Progenitor cell of endocrine pancreas (in vitro differentiated cells): ENCODE measurements at places on chromosomes 12 and 14. TPM values are rescaled to one million over a fixed set of nuclear protein-coding genes. Genes with fewer than 3 reads are reported as not detected.
A peak's percentile ranks its signal among the peaks of the same experiment; 100 is the strongest.

GRCh38 chr12:116537101-116537904, 21.9 kb upstream of the MAP1LC3B2 start:
- H3K4me3 ChIP-seq: no peak overlapping the region
- DNase-seq: no peak
- no peaks in the 10 kb centered on the region for H3K27me3 ChIP-seq
- H3K36me3 ChIP-seq: no peaks in the 10 kb centered on the region
- peak overlapping the region; percentile 49 for H3K27ac ChIP-seq

GRCh38 chr14:72146241-72146640, 214.0 kb downstream of the RGS6 start:
- DNase-seq: no peak
- no peak overlapping the region for H3K27ac ChIP-seq

- H3K4me1 ChIP-seq: no peaks in the 10 kb centered on the region
- no peaks in the 10 kb centered on the region for H3K27me3 ChIP-seq
- peaks cover 10% of the 10 kb centered on the region for H3K36me3 ChIP-seq
- no peak for DNase-seq
- H3K27ac ChIP-seq: no peak overlapping the region
These were observed 32.8 kb downstream of the SPTLC2 start for GRCh38 chr14:77583657-77584056.

GRCh38 chr12:109910969-109911348, 10.9 kb downstream of the TCHP start:
- no peak overlapping the region for H3K4me3 ChIP-seq
- DNase-seq: no peak
- no peaks in the 10 kb centered on the region for H3K27me3 ChIP-seq
- peaks cover 22% of the 10 kb centered on the region for H3K36me3 ChIP-seq
- no peak overlapping the region for H3K27ac ChIP-seq
- H3K4me1 ChIP-seq: no peaks in the 10 kb centered on the region

GRCh38 chr14:96225745-96226151, 21.1 kb downstream of the BDKRB2 start:
- H3K4me3 ChIP-seq: no peak overlapping the region
- peak; percentile 39 for DNase-seq
- peaks cover 4% of the 10 kb centered on the region for H3K4me1 ChIP-seq
- no peak overlapping the region for H3K27ac ChIP-seq
- H3K36me3 ChIP-seq: no peaks in the 10 kb centered on the region

DNA sequence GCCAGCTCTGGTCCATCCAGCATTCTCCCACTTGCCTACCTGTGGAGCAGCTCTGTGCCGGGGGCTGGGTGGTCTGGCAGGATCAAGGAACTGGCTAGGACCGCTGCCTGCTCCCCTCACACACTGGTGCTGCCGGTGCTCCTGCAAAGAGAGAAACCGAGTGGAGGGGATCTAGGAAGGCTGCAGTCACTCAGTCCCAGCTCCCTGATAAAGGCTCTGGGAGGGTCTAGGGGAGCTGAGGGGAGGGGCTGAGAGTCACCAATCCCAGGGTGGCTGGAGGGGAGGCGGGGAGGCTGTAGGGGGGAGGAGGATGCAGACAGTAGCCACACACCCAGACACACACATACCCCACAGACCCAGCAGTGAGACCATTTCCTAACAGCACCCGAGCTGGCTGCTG, at the start of gene TAC3:
TSS of gene TAC3 (minus strand) at position 182 of the 400 bp plus-strand sequence. CDS start 732 bp downstream, outside the sequence.
- peaks cover 19% of the 10 kb centered on the region for H3K27me3 ChIP-seq
- no peak for DNase-seq
- H3K4me3 ChIP-seq: no peak within 1 kb of the TSS
- no peak within 1 kb of the TSS for H3K27ac ChIP-seq
- peaks cover 7% of the 10 kb centered on the region for H3K4me1 ChIP-seq

- no peak for DNase-seq
- no peak overlapping the region for H3K27ac ChIP-seq
- no peaks in the 10 kb centered on the region for H3K27me3 ChIP-seq
- no peaks in the 10 kb centered on the region for H3K36me3 ChIP-seq
- H3K4me3 ChIP-seq: no peak overlapping the region
These were observed 12.5 kb upstream of the RABGGTA start for GRCh38 chr14:24283796-24284460.

DNA sequence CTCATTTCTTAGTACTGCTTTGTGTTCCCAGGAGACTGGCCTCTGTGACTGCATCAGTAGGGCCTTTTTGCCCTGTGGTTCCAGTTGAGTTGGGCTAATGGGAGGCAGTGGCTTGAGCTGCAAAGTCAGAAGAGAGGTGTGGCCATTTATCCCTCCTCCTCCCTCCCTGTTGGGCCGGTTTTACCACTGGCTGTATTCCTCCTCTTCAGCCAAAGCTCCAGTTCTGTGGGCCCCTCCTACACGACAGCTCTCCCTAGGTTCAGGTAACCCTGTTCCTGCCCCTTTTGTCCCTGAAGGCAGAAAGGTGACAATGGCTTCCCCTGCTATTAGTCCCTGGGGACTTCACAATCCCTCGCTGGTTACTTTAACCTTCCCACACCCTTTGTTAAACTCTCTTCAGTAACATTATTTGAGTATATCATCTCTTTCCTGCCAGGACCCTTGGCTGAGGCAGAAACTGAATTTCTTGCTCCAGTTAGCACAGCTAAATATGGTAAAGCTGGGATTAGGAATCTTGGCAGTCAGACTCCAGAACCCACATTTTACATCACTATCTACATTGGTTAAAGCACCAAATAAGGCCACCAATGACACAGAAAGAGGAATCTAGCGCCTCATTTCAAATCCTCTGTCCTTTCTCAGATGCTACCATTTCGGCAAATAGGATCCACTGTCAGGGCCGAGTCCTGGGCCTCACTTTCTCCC, 121.9 kb upstream of the SLC35F4 start:
- no peak for DNase-seq
- no peak overlapping the region for H3K4me3 ChIP-seq
- peaks cover 3% of the 10 kb centered on the region for H3K27me3 ChIP-seq
- H3K27ac ChIP-seq: no peak overlapping the region
- H3K36me3 ChIP-seq: no peaks in the 10 kb centered on the region

GRCh38 chr12:92540782-92541423, 161.9 kb upstream of the PLEKHG7 start:
- no peak for DNase-seq
- H3K27me3 ChIP-seq: no peaks in the 10 kb centered on the region
- peak overlapping the region; percentile 76 for H3K27ac ChIP-seq
- no peaks in the 10 kb centered on the region for H3K36me3 ChIP-seq
- H3K4me1 ChIP-seq: peaks cover 48% of the 10 kb centered on the region

- no peak overlapping the region for H3K27ac ChIP-seq
- peaks cover 30% of the 10 kb centered on the region for H3K4me1 ChIP-seq
These were observed 37.0 kb upstream of the MED13L start for GRCh38 chr12:116314477-116314876.

DNA sequence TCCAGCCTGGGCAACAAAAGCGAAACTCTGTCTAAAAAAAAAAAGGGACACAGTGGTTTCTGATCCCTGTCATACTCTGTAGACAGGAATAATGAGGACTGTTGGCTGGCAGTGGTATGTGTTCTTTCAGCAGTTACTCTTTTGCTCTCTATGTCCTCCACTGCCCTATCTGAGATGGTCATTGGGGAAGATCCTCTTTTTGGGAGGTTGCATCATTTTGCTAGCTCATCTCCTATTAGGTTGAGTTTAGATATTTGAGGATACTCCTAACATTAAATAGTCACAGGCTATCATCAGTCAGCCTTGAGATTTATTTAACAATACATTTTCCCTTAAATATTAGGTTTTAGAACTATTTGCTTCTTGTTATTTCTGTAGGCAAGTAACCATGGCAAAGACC, 5.9 kb upstream of the CCDC91 start:
- no peak for DNase-seq
- no peaks in the 10 kb centered on the region for H3K27me3 ChIP-seq
- H3K4me3 ChIP-seq: no peak overlapping the region
- no peaks in the 10 kb centered on the region for H3K4me1 ChIP-seq
- H3K36me3 ChIP-seq: peaks cover 3% of the 10 kb centered on the region

GRCh38 chr14:101323111-101323510, 238.2 kb upstream of the DIO3 start:
- no peak overlapping the region for H3K4me3 ChIP-seq
- H3K27ac ChIP-seq: no peak overlapping the region
- H3K27me3 ChIP-seq: no peaks in the 10 kb centered on the region
- peaks cover 16% of the 10 kb centered on the region for H3K4me1 ChIP-seq
- H3K36me3 ChIP-seq: peaks cover 4% of the 10 kb centered on the region

- DNase-seq: no peak
- no peaks in the 10 kb centered on the region for H3K36me3 ChIP-seq
- H3K27me3 ChIP-seq: no peaks in the 10 kb centered on the region
- no peak overlapping the region for H3K27ac ChIP-seq
- no peaks in the 10 kb centered on the region for H3K4me1 ChIP-seq
These were observed 249.2 kb downstream of the PAWR start for GRCh38 chr12:79441534-79441933.

Gene RALGAPA1
- 57.0 and 58.7 TPM in 2 replicates for total RNA-seq

Gene DIO3
- 3.4 and 4.4 TPM in 2 replicates for total RNA-seq

Gene KIF26A
- total RNA-seq: 7.0 and 7.4 TPM in 2 replicates
